ENCODE measurements at places on chromosomes 4 and X.

DNA sequence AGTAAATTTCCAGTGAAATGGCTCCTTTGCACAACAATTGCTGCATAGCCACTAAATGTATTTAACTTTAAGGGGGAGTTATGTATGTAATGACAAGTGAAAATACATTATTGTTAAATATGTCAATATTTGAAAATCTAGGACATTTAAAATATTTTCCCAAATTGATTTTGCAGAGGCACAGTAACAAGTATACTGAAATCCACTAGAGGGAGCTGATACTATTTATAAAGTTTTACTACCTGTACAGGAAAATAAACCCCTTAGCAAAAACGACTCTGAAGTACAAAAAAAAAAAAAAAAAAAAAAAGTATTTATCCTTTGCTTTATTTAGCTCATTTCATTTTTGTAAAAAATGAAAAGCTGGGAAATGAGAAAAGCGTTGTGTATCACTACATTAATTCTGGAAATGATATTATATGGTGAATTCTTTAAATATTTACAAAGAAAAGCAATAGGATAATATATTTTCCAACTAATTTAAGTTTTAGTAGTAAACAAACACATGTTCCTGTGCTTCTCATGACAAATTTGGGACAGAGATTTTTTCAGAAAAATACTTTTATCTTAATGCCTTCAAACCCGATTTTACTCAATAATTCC is 727.7 kb downstream of the DMD start:
- no peak for DNase-seq

DNA sequence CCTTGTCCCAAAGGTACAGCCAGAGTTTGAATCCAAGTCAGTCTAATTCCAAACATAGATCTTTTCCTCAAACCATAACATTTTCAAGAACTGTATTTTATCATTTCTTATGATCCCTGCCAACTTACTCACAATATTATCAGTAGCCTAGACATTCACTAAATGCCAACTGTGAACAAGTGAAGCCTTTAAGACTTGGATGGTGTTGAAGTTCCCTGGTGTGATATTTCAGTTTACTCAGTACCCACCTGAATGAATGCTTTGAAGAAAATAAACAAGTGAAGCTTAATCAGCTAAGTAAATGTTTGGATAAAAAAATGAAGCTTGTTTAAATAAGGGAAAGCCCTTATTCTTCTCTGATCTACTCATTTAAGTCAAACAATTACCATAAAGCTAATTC is 1028.3 kb downstream of the DMD start:
- DNase-seq: no peak

DNA sequence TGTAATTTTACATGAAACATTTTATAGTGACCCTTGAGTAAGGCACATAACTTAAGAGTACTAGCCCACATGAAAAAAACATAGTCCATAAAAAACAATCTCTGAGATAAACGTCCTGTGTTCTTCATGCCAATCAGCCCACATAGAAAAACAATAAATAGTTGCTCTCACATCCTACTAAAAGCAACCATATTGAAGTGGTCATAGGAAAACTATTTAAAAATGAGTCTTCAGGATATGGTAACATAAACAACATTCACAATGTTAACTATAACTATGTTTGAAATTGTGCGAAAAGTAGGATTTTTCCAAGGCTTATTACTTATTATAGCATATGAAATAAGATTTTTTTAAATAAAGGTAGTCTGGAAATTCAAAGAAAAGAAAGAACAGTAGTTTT is 77.1 kb upstream of the EPHA5 start:
- DNase-seq: no peak

- no peak for DNase-seq
These were observed 61.3 kb upstream of the CRMP1 start for GRCh38 chr4:5954056-5954760.

DNA sequence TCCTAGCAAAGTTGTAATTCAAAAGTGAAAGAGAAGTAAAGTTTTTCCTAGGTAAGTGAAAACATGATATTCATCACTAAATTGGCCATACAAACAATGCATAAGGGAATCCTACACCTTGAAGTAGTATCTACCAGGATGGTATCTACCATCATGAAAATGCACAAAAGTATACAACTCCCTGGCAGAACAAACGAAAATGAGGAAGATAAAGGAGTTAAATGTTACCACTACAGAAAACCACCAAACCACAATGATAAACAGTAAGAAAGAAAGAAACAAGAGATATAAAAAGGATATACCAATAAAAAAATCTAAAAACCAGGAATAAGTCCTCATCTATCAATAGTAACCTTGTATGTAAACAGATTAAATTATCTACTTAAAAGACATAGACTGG is 26.9 kb downstream of the GK2 start:
- DNase-seq: no peak

DNA sequence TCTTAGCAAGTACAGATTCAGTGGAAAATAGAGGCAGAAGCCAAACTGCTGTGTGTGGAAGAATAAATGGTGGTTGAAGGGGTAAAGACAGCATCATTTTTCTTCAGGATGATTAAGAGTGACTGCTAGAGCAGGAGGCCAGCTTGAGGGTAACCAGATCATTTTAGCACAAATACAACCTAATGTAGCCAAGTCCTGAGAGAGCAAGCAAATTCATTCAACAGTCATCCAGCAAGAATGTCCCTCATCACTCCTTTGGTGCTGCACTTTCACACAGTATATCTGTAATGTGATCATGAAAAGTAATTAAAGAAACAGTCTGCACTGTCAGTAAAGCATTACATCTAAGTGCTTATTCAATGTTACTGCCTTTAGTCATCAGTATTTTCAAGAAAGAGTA is 44.8 kb downstream of the NPFFR2 start:
- DNase-seq: no peak

GRCh38 chr4:169098054-169098497 is 88.0 kb upstream of the CBR4 start:
- DNase-seq: no peak

- DNase-seq: no peak
These were observed 160.1 kb upstream of the MBNL3 start for GRCh38 chrX:132648895-132649294.

DNA sequence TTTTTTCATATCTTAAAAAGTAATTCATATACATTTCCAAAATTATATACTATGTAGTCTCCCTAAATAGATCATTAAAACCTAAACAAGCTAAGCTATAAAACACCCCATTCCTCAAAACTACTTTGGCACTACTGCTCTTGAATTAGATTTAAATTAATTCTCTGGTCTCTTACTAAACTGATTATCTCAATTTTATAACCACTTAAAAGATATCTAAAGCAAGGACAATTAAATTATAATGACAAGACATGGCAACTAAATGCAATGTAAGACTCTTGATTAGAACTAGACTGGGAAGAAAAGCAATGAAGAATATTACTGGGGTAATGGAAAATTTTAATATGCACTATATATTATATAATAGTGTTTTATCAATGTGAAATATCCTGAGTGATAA is 27.9 kb downstream of the TMEM184C start:
- DNase-seq: no peak

DNA sequence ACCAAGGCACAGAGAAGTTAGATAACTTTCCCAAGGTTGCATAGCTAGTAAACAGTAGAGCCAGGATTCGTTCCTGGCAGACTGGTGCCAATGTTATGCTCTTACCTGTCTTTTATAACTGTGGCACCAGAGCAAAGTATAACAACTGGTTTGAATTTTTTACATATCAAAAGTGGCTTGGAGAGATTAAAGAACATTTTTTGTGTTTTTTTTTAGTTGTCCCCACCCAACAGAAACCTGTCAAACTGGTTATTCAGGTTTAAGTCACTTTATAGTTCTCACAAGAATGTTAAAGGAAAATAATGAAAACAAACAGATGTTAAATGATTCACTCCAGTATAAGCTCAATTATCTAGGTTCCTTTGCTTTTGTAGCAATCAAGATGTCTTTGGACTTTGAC is 15.6 kb upstream of the FAM47E start:
- DNase-seq: no peak

DNA sequence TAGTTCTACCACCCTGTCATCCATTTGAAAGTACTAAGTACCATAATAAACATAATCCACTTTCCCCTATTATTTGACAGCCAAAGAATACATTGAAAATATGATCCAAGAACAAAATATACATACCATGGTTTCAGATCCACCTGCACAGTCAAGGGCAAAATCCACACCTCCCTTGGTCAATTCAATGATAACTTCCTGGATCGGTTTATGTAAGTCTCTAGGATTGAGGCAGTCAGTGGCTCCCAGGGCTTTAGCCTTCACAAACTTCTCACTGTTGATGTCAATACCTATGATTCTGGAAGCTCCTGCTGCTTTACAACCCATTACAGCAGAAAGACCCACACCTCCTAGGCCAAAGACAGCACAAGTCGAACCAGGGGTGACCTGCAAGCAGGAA is 12.7 kb downstream of the ADH4 start:
- no peak for DNase-seq

GRCh38 chrX:16130707-16131106 is 7.3 kb downstream of the GRPR start:
- no peak for DNase-seq

DNA sequence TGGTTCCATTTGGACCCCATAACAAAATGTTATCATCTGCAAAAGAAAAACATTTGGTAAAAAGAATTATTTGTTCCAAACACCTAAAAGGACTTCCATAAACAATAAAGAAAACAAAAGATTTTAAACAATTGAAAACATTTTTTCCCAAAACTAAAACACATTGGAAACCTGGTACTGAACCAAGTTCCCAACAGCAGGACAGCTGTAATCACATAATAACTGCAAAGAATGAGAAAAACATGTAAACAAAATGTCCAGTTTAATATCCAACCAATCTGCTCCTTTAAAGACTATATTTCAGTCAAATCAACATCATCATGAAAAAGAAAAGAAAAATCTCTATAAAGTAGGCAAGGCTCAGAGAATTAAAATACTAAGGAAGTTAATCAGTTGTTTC is 36.3 kb downstream of the PRDM5 start:
- no peak for DNase-seq

GRCh38 chrX:153762626-153763173 is 1.3 kb upstream of the PLXNB3 start:
- DNase-seq: no peak

DNA sequence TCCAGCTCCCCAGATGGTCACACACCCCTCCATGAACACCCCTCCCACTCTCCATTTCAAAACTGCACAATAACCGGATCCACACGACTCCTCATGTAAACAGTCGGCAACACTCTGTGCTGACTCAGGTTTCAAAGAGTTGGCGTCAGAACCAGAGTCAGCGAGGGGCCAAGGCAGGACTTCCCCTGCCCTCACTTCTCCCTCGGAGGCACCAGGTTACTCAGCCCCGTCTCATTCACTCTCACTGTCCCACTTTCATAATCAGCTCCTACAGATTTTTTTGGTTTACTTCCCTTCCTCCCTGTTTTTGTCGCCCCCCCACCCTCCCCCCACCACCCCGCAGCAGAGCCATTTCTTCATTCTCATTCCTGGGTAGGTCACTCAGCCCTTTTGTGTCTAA is 2.7 kb upstream of the TIMP1 start:
- DNase-seq: no peak

DNA sequence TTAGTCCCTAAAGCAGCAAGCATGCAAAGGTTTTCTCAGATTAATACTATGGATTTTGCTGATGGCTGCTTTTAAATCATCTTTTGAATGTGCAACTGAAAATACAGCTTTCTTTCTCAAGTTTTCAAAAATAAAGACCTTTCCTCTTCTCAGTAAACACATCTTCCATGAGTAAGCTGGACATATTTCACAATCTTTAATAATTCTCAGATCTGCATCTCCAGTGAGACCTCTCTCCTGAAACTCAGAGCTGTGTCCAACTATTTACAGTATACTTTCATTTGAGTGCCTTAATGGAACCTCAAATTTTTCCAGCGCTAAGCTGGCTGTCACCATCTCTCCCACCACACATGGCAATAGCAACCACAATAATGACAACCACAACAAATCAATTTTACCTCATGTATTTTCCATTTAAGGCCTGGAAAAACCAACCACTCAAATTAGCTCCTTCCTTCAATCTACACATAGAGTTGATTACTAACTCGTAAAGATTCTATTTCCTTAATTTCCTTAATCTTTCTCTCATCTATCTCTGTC is 192.4 kb upstream of the RPL34 start:
- no peak for DNase-seq

- no peak for DNase-seq
These were observed 85.4 kb downstream of the DCHS2 start for GRCh38 chr4:154406018-154406795.

GRCh38 chr4:84531689-84532088 is 32.6 kb upstream of the NKX6-1 start:
- DNase-seq: no peak

- DNase-seq: no peak
These were observed 230.4 kb upstream of the GATB start for GRCh38 chr4:151991001-151991883.

GRCh38 chr4:155828628-155829027 is 37.4 kb downstream of the ASIC5 start:
- no peak for DNase-seq

DNA sequence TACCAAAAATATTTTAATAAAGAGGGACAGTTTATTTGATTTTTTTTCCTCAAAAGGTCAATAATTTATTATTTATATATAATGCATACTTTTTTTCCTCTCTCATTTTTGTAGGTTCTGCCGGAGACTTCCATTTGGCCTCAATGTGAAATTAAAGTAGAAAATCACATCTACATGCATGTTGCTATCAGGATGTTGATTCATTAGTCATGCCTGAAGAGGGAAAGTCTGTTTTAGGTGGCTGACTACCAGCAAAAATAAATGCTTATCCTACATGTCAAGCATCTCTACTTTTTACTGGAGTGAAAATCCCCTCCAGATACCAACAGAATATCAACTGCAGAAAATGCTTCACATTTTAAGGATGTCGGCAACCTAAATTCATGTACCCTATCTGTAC is 41.5 kb downstream of the KIAA0232 start:
- DNase-seq: no peak
